ENCODE measurements at places on chromosomes 1 and 21.

GRCh38 chr1:220700556-220701179 is 10.5 kb downstream of the C1orf115 start:
- no peak for DNase-seq

DNA sequence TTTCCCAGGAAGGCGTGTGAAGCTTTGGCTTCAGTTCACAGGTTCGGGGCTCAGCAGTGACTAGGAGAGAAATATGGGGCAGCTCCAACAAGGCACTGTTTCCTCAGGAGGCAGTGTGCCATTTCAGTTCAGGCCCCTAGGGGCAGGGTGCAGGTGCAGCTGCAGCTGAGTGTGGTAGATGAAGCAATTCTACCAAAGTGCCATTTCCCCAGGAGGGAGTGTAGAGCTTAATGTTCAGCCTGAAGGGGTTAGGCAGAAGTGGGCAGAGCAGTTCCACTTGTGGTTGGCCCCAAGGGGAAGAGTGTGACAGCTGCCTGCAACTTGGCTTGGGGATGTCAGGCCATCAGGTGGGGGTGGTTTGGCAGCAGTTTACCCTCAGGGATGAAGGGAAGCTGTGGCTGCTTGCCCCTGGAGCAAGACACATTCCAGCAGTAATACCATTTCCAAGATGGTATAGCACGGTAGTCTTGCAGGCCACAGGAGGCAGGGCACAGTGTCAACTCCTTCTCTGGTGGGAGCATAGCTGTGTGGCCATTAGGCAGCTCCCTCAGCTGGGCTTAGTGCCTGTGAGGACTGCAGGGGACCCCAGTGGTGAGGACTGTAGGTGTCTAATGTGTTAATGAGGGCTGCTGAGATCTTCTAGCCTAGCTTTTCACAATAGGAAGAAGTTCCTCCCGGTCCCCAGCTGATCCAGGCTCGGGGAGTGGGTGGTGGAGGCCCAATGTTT is 34.7 kb downstream of the RGSL1 start:
- no peak for DNase-seq

- no peak for DNase-seq
Measured at GRCh38 chr21:45574691-45575090, 32.5 kb upstream of the SLC19A1 start.

DNA sequence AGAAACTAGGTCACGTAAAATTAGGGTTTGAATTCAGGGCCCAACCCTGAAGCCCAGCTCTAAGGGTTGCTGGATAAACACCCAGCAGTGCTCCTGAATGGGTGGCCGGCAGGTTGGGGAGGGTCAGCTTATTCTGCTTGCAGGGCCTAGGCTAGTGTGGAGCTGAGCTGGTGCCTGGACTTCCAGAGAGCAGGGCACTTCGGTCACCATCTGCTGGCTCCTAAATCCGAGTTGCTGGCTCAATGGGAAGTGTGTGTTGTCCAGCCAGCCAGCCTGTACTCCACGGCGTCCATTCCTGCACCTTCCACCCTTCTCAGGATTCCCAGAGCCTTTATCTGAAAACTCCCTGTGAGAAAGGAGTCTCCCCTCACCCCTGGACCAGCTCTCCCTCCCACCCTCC is 23.0 kb downstream of the TRIM67 start:
- DNase-seq, result no peak

- DNase-seq, result no peak
Measured at GRCh38 chr1:72690871-72691270, 408.5 kb upstream of the NEGR1 start.
